ENCODE measurements at places on chromosomes 1 and 21.

GRCh38 chr1:230708631-230709580, 5.0 kb downstream of the AGT start:
- no peaks in the 10 kb centered on the region for H3K36me3 ChIP-seq
- peaks cover 11% of the 10 kb centered on the region for H3K27me3 ChIP-seq
- DNase-seq = no peak
- H3K4me1 ChIP-seq = peaks cover 5% of the 10 kb centered on the region
- no peak overlapping the region for H3K27ac ChIP-seq

- H3K36me3 ChIP-seq = peaks cover 17% of the 10 kb centered on the region
- H3K4me3 ChIP-seq = no peak overlapping the region
- H3K27ac ChIP-seq = no peak overlapping the region
Observed at GRCh38 chr1:50780797-50781196, 179.3 kb downstream of the FAF1 start.

- peaks cover 3% of the 10 kb centered on the region for H3K36me3 ChIP-seq
- peak; percentile 69 for DNase-seq
- H3K27ac ChIP-seq = peak overlapping the region; percentile 89
- H3K4me3 ChIP-seq = no peak overlapping the region
Observed at GRCh38 chr1:168112673-168113305, 23.9 kb downstream of the GPR161 start.

DNA sequence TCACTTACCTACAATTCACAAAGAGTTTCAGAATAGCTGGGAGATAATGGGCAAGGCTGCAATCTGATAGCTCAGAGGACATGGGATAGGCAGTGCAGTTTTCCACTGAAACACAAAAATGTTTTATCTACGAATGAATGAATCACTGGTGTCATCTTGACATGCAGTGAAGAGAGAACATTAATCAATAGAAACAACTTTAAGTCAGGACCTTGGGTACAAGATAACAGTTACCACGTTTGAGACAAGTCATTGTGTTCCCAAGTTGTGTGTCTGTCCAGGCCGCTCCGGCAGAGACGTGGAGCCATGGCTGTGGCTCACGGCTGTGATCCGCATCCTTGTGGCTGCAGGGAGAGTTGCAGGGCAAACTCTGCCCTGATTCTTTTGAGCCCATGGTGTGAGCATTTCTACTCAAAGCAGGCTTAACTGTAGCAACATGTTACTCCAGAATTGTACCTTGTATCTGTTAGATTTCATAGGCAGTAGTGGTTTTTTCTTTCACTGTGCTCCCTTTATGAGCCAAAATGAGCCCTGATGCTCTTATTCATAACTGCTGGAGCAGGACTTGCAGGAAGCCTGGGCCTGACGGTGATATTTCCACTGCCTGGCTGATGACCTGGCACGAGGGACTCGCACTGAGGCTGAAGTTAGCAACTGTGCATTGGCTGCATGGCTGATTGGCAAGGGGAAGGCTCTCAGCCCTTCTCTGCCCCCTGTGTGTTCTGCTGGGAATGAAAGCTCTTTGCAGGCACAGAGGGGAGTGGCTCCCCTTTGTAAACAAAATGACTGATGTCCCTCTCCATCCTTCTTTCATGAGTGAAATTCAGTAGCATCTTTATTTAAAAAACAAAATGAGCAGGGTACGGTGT, 465.2 kb downstream of the AJAP1 start:
- H3K27me3 ChIP-seq = no peaks in the 10 kb centered on the region
- no peaks in the 10 kb centered on the region for H3K36me3 ChIP-seq
- DNase-seq = no peak
- no peak overlapping the region for H3K27ac ChIP-seq

- peaks cover 37% of the 10 kb centered on the region for H3K27me3 ChIP-seq
- DNase-seq = no peak
- H3K4me3 ChIP-seq = no peak overlapping the region
- no peaks in the 10 kb centered on the region for H3K36me3 ChIP-seq
- H3K4me1 ChIP-seq = peaks cover 3% of the 10 kb centered on the region
- H3K27ac ChIP-seq = no peak overlapping the region
Observed at GRCh38 chr1:42150651-42151050, 2.6 kb upstream of the GUCA2B start.

DNA sequence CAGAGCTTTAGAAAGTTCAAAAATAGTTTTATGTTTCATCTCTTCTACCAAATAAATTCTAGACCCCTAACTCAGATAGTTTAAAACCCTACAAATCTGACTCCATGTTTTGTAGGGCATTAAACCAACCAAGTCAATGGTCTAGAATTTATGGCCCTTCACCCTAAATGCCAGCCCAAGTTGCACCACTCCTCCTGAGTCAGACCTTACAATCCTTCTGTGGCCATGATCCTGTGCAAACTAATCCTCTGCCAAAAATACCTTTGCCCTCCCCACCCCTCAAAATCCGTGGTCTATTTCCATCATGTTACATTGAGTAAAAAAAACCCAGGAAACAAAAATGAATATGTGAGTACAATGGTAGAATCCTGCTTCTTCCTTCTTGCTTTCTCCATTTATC, 179.3 kb downstream of the NR5A2 start:
- H3K36me3 ChIP-seq = no peaks in the 10 kb centered on the region
- no peaks in the 10 kb centered on the region for H3K4me1 ChIP-seq
- no peak overlapping the region for H3K27ac ChIP-seq

DNA sequence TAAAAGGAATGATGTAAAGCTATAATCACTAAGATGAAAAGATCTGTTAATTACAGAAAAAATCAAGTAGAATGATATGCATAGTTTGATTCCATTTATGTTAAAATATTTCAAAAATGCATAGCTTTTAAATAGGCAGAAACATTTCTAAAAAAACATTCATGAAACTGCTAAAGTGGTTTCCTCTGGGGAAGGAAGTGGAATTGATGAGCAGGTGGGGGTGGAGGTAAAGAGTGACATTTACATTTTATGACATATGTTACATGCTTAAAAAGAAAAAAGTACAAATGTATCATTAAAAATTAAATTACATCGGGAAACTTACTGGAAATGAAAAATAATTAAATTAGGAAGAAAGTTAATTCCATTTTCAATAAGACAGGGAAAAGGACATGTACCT, 42.8 kb upstream of the JAK1 start:
- no peak overlapping the region for H3K27ac ChIP-seq
- H3K27me3 ChIP-seq = no peaks in the 10 kb centered on the region
- H3K4me1 ChIP-seq = no peaks in the 10 kb centered on the region
- H3K36me3 ChIP-seq = no peaks in the 10 kb centered on the region
- no peak for DNase-seq
